ENCODE measurements at places on chromosomes 3 and 15. TPM values are rescaled to one million over a fixed set of nuclear protein-coding genes. Genes with fewer than 3 reads are reported as not detected.

- H3K36me3 ChIP-seq = no peaks in the 10 kb centered on the region
- no peaks in the 10 kb centered on the region for H3K4me1 ChIP-seq
- no peak overlapping the region for H3K4me3 ChIP-seq
- no peaks in the 10 kb centered on the region for H3K27me3 ChIP-seq
- H3K27ac ChIP-seq = no peak overlapping the region
- no peak for DNase-seq
Measured at GRCh38 chr3:76083992-76084391, 298.6 kb upstream of the ZNF717 start.

GRCh38 chr3:18847583-18848197, 300.6 kb upstream of the KCNH8 start:
- DNase-seq = no peak
- H3K4me1 ChIP-seq = no peaks in the 10 kb centered on the region
- no peaks in the 10 kb centered on the region for H3K27me3 ChIP-seq
- no peak overlapping the region for H3K27ac ChIP-seq
- no peak overlapping the region for H3K4me3 ChIP-seq
- no peaks in the 10 kb centered on the region for H3K36me3 ChIP-seq

GRCh38 chr3:155497930-155498647, 204.6 kb upstream of the STRIT1 start:
- H3K27me3 ChIP-seq = no peaks in the 10 kb centered on the region
- no peak overlapping the region for H3K27ac ChIP-seq
- no peaks in the 10 kb centered on the region for H3K4me1 ChIP-seq
- no peak overlapping the region for H3K4me3 ChIP-seq

GRCh38 chr3:99817047-99817436, 620 bp upstream of the CMSS1 start:
- no peaks in the 10 kb centered on the region for H3K27me3 ChIP-seq
- H3K4me3 ChIP-seq = peak overlapping the region; percentile 28
- no peaks in the 10 kb centered on the region for H3K4me1 ChIP-seq
- H3K27ac ChIP-seq = peak overlapping the region; percentile 2
- no peaks in the 10 kb centered on the region for H3K36me3 ChIP-seq
- no peak for DNase-seq

GRCh38 chr3:48125013-48125705, 63.1 kb downstream of the CDC25A start:
- H3K4me3 ChIP-seq = no peak overlapping the region
- H3K27me3 ChIP-seq = no peaks in the 10 kb centered on the region
- H3K27ac ChIP-seq = no peak overlapping the region
- H3K36me3 ChIP-seq = no peaks in the 10 kb centered on the region
- DNase-seq = no peak
- no peaks in the 10 kb centered on the region for H3K4me1 ChIP-seq

- H3K36me3 ChIP-seq = no peaks in the 10 kb centered on the region
- H3K27ac ChIP-seq = no peak overlapping the region
- H3K27me3 ChIP-seq = no peaks in the 10 kb centered on the region
- H3K4me3 ChIP-seq = no peak overlapping the region
Measured at GRCh38 chr15:27491666-27492621, 521.0 kb downstream of the GABRG3 start.

DNA sequence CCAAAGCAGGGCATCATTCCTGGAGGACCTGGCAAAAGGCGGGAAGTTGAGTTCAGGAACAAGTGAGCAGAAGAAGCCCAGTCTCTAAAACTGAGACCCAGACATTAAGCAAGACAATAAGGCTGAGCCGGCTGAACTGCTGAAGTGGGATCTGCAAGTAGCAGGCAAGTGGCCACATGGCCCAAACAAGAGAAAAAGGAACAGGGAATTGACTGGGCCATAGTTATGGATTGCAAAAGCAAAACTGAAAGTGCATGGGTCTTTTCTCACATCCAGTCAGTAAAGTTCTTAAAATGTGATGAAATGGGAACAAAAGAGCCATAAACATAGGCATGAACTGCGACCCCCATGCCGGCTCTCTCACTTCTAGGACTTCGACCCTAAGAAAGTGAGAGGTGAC, 101.2 kb downstream of the SCN11A start:
- no peaks in the 10 kb centered on the region for H3K36me3 ChIP-seq
- no peak for DNase-seq
- no peak overlapping the region for H3K27ac ChIP-seq

GRCh38 chr3:52530918-52531826, 2.5 kb downstream of the NT5DC2 start:
- H3K27me3 ChIP-seq = no peaks in the 10 kb centered on the region
- no peak for DNase-seq
- H3K4me3 ChIP-seq = no peak overlapping the region
- H3K4me1 ChIP-seq = peaks cover 21% of the 10 kb centered on the region
- no peak overlapping the region for H3K27ac ChIP-seq

DPPA2 gene
- not detected for polyA plus RNA-seq

DNA sequence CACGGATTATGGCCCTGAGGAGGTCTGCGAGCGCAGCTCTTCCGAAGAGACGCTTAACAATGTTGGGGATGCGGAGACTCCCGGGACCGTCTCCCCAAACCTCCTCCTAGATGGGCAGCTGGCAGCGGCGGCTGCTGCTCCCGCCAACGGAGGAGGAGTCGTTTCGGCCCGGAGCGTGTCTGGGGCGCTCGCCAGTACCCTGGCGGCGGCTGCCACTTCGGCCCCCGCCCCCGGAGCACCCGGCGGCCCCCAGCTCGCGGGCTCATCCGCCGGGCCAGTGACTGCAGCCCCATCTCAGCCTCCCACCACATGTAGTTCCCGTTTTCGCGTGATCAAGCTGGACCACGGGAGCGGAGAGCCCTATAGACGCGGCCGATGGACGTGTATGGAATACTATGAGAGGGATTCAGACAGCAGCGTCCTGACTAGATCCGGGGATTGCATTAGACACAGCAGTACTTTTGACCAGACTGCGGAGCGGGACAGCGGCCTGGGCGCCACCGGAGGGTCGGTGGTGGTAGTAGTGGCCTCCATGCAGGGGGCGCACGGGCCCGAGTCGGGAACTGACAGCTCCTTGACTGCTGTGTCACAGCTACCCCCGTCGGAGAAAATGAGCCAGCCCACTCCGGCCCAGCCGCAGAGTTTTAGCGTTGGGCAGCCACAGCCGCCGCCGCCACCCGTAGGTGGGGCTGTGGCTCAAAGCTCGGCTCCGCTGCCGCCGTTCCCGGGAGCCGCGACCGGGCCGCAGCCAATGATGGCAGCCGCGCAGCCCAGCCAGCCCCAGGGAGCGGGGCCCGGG, 1.6 kb downstream of the TSC22D2 start:
- H3K27ac ChIP-seq = peak overlapping the region; percentile 98
- no peaks in the 10 kb centered on the region for H3K36me3 ChIP-seq
- peak overlapping the region; percentile 98 for H3K4me3 ChIP-seq
- peaks cover 3% of the 10 kb centered on the region for H3K4me1 ChIP-seq
- no peaks in the 10 kb centered on the region for H3K27me3 ChIP-seq
- DNase-seq = peak; percentile 85

- H3K27ac ChIP-seq = no peak overlapping the region
- H3K27me3 ChIP-seq = no peaks in the 10 kb centered on the region
- H3K36me3 ChIP-seq = no peaks in the 10 kb centered on the region
- no peak overlapping the region for H3K4me3 ChIP-seq
- H3K4me1 ChIP-seq = no peaks in the 10 kb centered on the region
- DNase-seq = no peak
Measured at GRCh38 chr15:33982516-33982915, 14.2 kb downstream of the CHRM5 start.

MAPK6 gene
- polyA plus RNA-seq = 28.6 TPM

SNTN gene
- polyA plus RNA-seq = not detected

TM4SF1 gene
- polyA plus RNA-seq = 10.5 TPM

- H3K27me3 ChIP-seq = no peaks in the 10 kb centered on the region
- no peaks in the 10 kb centered on the region for H3K4me1 ChIP-seq
- H3K4me3 ChIP-seq = no peak overlapping the region
- H3K27ac ChIP-seq = no peak overlapping the region
- DNase-seq = no peak
- H3K36me3 ChIP-seq = no peaks in the 10 kb centered on the region
Measured at GRCh38 chr3:32313723-32314473, 75.4 kb downstream of the CMTM8 start.

CEP19 gene
- polyA plus RNA-seq = 0.22 TPM

- no peaks in the 10 kb centered on the region for H3K27me3 ChIP-seq
- no peaks in the 10 kb centered on the region for H3K36me3 ChIP-seq
- DNase-seq = no peak
- H3K4me1 ChIP-seq = no peaks in the 10 kb centered on the region
- H3K27ac ChIP-seq = no peak overlapping the region
- H3K4me3 ChIP-seq = no peak overlapping the region
Measured at GRCh38 chr3:40057077-40057476, 247.7 kb downstream of the MYRIP start.

- H3K4me1 ChIP-seq = no peaks in the 10 kb centered on the region
- no peak overlapping the region for H3K27ac ChIP-seq
- H3K4me3 ChIP-seq = no peak overlapping the region
- H3K36me3 ChIP-seq = no peaks in the 10 kb centered on the region
- DNase-seq = no peak
- no peaks in the 10 kb centered on the region for H3K27me3 ChIP-seq
Measured at GRCh38 chr15:31934821-31935220, 95.5 kb upstream of the CHRNA7 start.

DNA sequence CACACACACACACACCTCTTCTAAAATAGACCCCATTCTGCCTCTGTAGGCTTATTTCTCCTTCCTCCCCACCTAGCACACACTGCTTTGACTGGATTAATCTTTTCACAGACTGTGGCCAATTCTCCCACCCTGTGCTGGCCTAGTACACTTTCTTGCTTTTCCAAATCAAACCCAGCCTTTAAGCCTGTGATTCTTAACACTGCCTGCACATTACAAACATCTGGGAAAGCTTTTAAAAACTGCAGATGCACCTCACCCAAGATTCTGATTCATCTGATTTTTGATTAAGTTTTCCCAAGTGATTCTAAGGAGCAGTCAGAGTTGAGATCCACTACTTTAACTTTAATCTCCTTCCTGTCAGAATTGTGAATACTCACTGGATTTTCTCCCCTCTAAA, 12.8 kb downstream of the CSNK1G1 start:
- H3K27ac ChIP-seq = no peak overlapping the region
- H3K4me1 ChIP-seq = no peaks in the 10 kb centered on the region
- DNase-seq = no peak
- no peaks in the 10 kb centered on the region for H3K27me3 ChIP-seq
- H3K4me3 ChIP-seq = no peak overlapping the region

GRCh38 chr3:71784914-71785531, at the start of gene PROK2:
Gene PROK2, minus strand, starts transcription at chr3:71785148. Its CDS starts 96 bp downstream, at chr3:71785052.
- no peaks in the 10 kb centered on the region for H3K36me3 ChIP-seq
- peaks cover 2% of the 10 kb centered on the region for H3K4me1 ChIP-seq
- no peak within 1 kb of the TSS for H3K4me3 ChIP-seq
- no peak within 1 kb of the TSS for H3K27ac ChIP-seq

DNA sequence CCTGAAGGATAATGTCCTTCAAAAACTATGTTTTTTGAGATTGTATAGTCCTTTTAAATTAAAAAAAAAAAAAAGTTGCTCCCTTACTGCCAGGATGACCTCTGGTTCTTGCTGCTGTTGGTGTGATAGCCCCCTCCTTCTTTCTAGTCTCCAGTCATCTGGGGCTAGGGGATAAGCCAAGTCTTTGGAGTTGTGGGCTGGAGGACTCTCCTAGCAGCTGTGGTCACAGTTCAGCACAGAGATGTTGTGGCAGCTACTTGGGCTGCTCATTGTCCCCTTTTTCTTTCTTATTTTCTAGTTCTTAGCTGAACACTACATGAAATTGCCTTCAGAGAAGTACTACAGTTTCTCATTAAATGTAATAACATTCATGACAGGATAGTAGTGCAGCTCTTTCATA, 39.2 kb upstream of the APH1B start:
- no peak overlapping the region for H3K4me3 ChIP-seq
- no peak overlapping the region for H3K27ac ChIP-seq
- DNase-seq = no peak
- no peaks in the 10 kb centered on the region for H3K27me3 ChIP-seq
- H3K36me3 ChIP-seq = peaks cover 2% of the 10 kb centered on the region
- peaks cover 15% of the 10 kb centered on the region for H3K4me1 ChIP-seq

- H3K27me3 ChIP-seq = no peaks in the 10 kb centered on the region
- H3K27ac ChIP-seq = no peak overlapping the region
- DNase-seq = no peak
Measured at GRCh38 chr3:45553469-45553974, 41.0 kb upstream of the LIMD1 start.

DNA sequence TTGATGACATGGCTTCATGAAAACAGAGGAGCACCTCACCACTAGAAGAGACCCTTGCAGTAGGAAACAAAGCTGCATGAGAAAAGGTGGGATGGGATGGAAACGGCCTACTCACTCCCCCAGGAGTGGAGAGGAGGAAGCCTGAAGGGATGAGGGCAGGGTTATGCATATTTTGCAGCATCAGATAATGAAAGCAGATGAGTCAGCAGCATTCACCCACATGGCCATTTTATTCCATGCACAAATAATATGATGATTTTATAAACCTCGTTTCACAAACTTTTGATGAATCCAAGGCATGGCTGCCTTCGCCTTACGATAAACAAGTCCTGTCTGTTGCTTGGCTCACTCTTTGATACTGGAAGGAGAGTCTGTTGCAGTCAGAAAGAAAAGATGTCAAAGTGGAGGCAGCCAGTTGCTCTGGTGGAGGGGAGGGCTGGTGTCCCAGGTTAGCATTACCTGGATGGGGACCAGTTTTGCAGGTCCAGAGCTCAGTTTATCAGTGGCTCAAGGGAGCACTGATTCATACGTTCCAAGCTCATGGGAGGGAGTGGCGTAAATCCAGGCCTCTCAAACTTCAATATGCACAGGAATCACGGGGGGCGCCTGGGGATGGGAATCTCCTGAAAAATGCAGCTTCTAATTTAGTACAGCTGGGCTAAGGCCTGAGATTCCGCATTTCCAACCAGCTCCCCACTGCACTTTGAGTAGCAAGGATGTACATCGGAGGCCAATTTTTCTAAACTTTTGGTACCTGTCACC, 9.2 kb upstream of the EHD4 start:
- no peak for DNase-seq
- no peaks in the 10 kb centered on the region for H3K27me3 ChIP-seq
- peaks cover 10% of the 10 kb centered on the region for H3K4me1 ChIP-seq
- no peak overlapping the region for H3K27ac ChIP-seq
- no peaks in the 10 kb centered on the region for H3K36me3 ChIP-seq

GRCh38 chr15:66233487-66234415, 19.8 kb downstream of the MEGF11 start:
- H3K36me3 ChIP-seq = no peaks in the 10 kb centered on the region
- H3K4me3 ChIP-seq = no peak overlapping the region
- peaks cover 29% of the 10 kb centered on the region for H3K4me1 ChIP-seq
- no peak overlapping the region for H3K27ac ChIP-seq

DNA sequence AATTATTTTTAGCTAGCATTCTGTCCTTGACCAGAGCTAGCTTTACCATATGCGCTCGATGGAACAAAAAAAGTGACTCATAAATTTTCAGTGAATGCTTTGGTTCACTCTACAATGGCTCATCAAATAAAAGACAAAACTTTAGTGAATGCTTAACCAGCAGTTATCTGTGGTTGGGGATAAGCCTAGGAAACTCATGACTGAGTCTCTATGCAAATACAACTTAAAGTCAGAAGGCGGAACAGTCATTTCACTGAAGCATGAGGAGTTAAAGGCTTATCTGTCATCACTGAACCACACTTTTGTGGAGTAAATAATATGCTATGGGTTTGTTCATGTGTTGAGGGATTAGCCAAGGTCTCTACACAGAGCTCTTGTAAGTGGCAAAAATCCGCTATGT, 308.4 kb downstream of the SQOR start:
- H3K4me1 ChIP-seq = no peaks in the 10 kb centered on the region
- H3K4me3 ChIP-seq = no peak overlapping the region
- H3K27ac ChIP-seq = no peak overlapping the region
- H3K27me3 ChIP-seq = no peaks in the 10 kb centered on the region

GRCh38 chr3:31610700-31611275, 78.1 kb downstream of the STT3B start:
- no peak overlapping the region for H3K27ac ChIP-seq
- peak; percentile 27 for DNase-seq
- no peaks in the 10 kb centered on the region for H3K27me3 ChIP-seq
- H3K4me3 ChIP-seq = no peak overlapping the region
- H3K36me3 ChIP-seq = no peaks in the 10 kb centered on the region

TBC1D23 gene
- polyA plus RNA-seq = 40.9 TPM

BOC gene
- 4.6 TPM for polyA plus RNA-seq

All from small intestine (tissue), 16 donors.